ENCODE measurements at places on chromosomes 7 and 10.

GRCh38 chr7:11533229-11533820 lies 298.7 kb downstream of the THSD7A start:
- no peak for DNase-seq

DNA sequence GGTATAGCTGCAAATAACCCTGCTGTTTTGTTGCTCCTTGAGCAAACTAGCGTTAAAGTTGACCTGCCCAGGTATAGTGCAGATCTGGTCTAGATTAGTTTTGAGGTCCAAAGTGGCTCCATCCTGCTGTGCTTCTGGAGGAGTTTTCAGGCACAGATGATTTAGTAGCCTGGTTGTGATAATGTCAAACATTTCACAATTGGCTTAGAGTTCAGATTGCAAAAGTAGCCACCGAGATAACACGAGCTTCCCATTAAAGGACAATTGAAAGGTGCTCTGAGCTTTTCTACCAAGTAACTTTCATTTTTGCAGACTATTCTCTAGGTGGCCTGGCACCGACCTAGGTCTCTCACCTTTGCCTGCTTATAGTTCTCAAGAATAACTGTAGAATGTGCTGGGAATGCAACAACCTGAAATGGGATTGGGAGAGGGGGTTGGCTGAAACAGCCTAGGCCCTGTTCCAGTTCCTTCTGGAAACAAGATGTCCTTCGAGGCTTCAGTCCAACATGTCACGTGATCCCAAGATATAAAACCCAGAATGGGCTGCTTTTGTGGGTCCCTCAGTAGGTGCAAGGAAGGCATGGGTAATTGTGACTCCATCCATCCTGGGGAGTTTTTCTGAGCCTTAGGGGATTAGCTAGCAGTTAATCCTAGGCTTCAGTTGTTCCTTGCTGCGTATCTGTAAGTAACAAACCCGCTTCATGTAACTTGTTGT lies 201.0 kb downstream of the CHRM2 start:
- no peak for DNase-seq

DNA sequence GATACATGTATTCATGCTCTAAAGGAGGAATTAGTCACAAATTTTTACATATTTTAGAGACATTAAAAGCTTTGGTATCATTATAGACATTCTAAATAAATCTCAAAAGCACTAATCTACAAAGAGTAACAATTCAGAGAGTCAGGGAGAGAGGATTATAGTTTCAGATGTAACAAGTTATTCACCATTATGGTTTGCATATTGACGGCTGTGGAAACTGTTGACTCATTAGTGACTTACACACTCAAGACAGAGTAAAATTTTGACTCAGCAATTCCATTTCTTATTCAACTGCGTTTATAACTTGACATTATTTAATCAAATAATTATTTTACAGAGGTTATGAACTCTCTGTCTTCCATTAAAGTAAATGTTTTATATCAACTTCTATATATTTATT lies 95.4 kb upstream of the SEMA3C start:
- no peak for DNase-seq

DNA sequence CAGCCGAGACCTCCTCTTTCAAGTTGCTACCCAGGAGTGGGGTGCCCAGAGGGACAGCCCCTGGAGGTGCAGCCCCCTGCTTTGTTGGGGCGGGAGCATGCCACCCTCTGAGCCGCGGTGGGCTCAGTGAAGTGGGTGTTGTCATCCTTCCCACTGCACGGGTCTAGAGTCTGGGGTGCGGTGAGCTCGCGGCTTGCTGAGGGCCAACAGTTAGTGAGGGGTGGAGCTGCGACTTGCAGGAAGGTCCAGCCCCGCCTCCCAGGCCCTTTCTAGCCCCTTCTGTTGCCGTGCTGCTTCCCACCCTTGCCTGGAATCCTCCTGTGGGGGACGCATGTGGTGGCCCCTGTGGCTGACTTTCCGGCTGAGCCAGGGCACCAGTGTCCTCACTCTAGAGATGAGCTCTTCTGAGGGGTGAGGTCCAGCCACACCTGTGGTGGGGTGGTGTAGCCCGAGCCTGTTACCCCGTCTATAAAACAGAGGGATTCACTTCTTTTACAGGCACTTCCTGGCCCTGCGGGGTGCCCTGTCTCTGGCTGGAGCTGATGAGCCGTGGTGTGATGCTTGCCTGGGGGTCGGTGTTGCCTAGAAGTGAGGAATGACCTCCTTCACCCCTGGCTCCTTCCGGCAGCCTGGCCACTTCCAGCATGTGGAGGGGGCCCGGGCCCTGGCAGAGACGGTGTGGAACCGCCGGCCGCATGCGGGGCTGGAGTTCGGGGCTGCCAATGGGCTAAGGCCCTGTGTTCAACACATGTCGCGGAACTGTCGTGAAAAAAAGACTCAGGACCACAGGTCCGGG lies 127.9 kb downstream of the FAM53B start:
- DNase-seq: no peak

DNA sequence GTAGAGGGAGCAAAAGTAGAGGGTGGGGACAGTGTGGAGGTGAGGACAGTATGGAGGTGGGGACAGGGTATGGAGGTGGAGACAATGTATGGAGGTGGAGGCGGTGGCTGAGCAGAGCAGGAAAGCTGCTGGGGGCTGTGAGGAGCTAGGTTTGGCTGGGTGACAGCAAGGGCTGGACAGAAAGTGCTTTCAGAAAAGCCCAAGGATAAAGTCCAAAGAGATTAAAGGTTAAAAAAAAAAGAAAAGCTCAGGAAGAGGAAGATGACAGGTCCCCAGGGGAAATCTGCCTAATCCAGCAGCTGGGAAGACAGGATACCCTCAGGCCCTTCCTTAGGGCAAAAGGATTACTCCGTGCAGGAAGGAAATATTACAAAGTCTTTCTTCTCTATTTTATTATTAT lies 32.1 kb upstream of the PFKFB3 start:
- DNase-seq: no peak

DNA sequence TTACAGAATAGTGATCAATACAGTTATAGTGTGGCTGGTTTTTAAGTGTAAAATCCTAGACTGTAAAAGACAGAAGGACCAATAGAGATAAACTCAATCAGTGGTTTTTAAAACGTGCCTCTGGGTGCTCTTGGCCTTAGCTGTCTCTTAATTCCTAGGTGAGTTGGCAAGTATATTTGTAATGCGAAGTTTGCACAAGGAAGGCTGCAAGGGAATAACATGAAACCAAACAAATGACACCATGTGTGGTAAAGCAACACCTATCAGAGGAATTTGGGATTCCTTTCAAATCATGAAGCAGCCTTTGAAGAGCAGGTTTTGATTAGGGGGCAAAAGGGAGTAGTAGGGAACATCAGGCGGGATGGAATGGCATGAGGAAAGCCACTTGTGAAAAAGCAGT lies 284.6 kb downstream of the INHBA start:
- DNase-seq: no peak

DNA sequence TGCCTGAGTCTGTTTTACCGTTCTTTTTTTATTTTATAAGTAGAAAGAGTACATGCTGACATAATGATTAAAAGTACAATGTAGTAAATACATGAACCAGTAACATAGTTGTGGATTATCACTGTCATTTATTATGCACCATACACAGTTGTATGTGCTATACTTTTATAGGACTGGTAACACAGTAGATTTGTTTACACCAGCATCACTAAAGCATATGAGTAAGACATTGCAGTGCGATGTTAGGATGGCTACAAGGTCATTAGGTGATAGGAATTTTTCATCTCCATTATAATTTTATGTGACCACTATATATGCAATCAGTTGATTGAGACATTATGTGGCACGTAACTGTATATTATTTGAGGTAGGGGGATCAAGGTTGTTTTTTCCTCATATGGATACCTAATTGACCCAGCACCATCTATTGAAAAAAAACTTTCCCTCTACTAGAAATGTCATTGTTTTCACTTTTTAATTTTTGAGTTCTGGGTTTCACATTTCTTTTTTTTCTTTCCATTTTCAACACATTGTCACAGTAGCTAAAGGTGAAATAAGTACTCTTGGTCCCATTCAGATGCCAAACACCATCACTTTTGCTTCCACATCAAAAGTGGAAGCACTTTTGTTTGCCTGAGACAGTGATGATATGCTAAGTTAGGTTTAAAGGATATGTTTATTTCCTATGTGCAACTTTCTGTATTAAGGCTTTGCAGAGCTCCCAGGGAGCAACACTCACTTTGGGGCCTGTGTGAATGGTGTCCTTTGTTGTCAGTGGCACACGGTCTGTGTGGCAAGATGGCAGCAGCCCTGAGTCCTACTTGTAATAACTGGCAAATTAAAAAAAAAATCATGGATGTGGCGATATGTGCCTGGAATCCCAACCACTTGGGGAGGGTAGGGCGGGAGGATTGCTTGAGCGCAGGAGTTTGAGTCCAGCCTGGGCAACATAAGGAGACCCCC lies 17.1 kb downstream of the UBE2D1 start:
- DNase-seq: no peak

- no peak for DNase-seq
These were observed 983 bp downstream of the TNRC18 start for GRCh38 chr7:5422396-5423305.

GRCh38 chr10:35910234-35910633 lies 268.1 kb upstream of the FZD8 start:
- DNase-seq: peak; percentile 73

DNA sequence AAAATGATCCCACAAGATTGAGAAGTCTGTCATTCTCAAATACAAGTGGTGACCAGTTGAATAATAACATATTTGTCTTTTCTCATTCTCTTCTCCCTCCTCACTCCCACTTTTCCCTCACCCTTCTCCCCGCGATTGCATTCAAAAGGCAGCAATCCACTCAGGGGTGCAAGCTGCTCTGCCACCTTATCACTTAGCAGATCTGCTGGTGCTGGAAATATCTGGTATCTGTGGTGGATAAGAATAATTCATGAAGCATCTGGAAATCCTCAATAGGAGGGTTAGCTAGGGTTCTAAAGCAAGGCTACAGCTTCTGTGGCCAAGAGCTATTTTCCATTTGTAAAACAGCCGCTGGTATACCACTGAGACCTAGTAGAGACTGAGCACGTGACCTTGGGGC lies 43.8 kb downstream of the GCC1 start:
- DNase-seq: no peak

GRCh38 chr7:47119261-47119865 lies 462.5 kb downstream of the TNS3 start:
- no peak for DNase-seq

DNA sequence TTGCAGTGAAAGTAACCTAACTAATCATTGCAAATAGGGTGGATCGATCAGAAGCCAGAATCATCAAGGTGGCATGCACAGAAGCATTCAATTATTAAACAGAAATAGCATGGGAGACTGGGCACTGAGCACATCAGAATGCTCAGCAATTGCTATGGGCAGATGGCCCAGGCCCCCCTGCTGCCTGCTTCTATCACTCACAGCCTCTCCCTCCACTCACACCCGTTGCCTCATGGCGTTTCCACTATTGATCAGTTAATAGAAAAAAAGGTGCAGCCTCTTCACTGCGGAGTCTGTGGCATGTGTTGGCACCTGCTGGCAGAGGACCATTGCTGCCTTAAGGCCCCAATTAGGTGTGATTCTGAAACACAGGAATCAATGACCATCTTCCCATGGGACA lies 11.2 kb upstream of the HTR5A start:
- DNase-seq: no peak

GRCh38 chr7:86328801-86329433 lies 314.8 kb upstream of the GRM3 start:
- DNase-seq: no peak

DNA sequence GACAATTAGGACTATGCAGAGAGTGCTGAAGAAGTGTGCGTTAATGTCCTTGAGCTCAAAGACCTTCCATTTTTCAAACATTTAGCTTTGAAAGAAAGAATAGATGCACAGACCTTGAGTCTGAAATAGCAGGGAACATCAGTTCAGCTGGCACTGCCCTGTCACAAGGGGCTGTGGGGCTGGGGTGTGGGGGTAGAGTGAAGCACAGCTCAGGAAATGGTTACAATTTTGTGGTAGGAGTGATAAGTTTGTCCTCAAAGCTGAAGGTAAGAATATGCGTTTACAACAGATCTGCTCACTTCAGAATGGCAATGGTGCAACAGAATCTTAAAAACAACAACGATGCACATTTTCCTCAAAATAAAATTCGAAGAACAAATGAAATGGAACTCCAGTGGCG lies 33.6 kb downstream of the SMKR1 start:
- no peak for DNase-seq

DNA sequence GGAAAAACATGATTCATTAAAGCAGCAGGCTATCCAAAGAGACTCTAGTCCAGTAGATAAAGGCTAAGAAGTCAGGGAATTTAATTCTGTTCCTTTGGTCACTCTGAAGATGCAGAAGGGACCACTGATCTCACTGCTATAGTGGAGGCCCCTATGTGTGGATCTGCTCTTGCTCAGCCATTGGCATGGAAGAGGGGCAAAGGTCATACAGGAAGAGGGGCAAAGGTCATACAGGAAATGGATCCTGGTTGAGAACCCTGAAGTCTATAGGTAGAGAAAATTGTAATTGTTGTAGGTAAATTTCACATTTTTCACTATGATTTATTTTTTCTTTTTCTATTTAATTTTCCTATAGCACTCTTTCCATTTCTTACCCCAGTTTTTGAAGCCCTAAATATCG lies 21.6 kb downstream of the OR2AE1 start:
- DNase-seq: no peak

DNA sequence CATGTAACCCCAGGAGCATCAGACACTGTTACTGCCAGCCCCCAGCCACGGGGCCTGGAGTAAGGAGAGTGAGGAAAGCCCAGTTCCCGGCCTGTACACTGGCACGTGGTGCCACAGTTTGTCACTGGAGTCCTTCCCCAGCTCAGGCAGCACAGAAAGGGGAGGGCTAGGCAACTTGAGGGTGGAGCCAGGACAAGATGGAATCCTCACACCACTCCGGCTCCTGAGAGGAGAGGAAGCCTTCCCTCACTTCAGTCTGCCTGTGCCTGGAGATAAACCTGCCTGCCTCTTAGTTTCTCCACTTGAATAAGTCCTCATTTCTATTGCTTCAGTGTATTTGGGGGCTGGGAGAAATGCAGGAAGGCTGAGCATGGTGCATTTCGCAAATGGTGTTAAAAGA lies 176.0 kb downstream of the KIAA1217 start:
- DNase-seq: no peak

DNA sequence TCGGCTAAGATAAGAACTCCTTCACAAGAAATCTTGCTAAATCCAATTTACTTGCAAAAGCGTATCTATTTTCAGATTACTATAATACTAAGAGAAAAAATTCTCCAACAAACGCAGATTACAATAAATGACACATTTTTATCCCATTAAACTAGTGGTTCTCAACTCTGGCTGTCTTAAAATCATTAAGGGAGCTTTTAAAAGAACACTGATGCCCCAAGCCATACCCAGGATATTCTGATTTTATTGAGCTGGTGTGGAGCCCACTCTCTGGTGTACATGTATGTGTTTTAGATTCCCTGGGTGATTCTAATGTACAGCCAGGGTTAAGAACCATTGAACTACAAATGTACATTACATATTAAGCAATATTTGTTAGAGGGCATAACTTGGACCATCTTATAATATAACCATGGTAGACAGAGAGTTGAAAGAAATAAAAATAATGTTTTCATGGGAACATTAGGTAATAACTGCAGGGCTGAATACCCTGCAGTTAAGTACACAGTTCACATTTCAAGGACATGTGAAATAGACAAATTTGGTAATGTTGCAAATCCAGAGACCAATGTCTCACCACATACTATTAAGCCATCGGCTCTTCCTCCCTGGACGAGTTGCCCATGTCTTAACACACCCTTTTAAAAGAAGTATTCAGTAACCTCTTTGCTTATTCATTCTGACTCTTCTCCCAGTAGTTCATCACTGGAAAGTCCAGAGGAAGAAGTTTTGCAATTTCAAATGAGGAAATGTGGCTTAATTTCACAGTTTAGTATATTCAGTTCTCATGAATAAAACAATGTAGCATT lies 6.2 kb downstream of the GSAP start:
- peak; percentile 47 for DNase-seq

GRCh38 chr7:14606101-14606500 lies 296.4 kb downstream of the DGKB start:
- no peak for DNase-seq

GRCh38 chr10:123574109-123574698 lies 92.0 kb upstream of the GPR26 start:
- no peak for DNase-seq

All from trophoblast cell (in vitro differentiated cells and primary cell).